ENCODE measurements at places on chromosomes 12 and 14.

DNA sequence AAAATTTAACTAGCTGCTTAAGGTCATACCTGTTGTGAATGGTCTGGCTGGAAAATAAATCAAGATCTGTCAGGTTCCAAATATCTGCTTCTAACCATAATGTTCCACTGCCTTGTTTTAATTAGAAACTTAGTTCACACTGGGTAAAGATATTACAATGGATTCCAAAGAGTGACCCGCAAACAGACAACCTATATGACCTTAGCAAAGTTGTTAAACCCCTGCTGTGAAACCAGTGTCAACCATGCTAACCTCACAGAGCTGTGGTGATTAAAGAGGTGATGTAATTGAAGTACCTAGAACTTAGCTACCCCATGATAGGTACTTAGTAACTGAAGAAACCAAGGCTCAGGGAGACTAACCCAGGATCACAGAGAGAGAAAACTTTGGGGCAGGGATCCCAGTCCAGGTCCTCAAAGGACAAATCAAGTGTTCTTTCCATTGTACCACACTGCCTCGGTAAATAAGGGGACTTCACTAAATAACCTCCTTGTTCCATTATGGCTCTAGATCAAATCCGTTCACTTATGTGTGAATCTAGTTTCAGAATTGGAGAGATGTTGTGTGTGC is 2.2 kb downstream of the GUCY2C start:
- DNase-seq: no peak

- DNase-seq: no peak
Measured at GRCh38 chr14:80494769-80495168, 283.5 kb upstream of the DIO2 start.

GRCh38 chr12:62106547-62107185 is 153.5 kb upstream of the USP15 start:
- no peak for DNase-seq

DNA sequence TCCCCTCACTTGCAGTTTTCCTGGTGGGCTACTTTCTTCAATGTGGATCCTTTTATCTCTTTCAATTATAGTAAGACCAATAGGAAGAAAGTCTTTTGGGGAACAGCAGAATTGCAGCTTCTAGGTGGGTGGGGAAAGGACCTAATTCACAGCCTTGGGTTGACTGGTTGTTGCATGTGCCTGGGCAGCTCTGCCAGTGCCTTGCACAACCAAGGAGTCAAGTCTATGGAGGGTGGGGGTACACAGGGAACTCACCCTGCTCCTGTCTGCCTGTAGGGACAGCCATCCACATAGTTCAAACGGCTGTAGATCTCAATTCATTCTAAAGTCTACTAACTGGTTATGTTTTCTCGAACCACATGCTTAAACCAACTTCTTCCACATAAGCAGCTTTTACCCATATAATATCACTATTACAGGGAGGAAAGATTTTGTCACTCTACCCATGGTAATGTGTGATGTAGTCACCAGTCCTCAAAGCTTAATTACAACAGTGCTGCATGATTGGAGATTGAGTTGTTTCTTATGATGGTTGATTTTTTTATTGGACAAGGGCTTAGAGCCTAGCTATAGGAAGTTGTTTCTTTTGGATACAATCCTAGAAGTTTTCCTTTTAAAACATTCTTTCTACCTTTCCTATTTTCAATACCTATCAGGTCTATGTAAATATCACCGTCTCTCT is 117.7 kb upstream of the FRMD6 start:
- DNase-seq: no peak

DNA sequence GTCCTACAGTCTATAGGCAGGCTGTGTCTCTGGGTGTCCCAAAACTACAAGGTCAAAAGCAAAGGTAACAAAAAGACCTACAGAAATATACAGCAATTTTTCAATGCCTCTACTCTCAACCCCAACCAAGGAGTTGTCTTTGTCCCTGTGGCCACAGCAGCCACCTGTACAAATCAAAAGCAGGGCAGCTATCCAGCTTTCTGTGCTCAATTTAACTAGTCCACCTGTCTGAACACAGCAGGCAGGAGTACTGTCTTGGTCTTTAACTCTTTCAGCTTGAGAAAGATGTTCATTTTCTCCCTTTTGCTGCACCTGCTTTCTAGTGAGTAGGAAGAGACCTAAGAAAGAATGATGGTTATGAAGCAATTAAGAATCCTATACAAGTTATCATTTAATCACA is 19.7 kb downstream of the GDF11 start:
- DNase-seq: no peak

- DNase-seq: no peak
Measured at GRCh38 chr12:32419520-32419960, 20.2 kb downstream of the FGD4 start.

DNA sequence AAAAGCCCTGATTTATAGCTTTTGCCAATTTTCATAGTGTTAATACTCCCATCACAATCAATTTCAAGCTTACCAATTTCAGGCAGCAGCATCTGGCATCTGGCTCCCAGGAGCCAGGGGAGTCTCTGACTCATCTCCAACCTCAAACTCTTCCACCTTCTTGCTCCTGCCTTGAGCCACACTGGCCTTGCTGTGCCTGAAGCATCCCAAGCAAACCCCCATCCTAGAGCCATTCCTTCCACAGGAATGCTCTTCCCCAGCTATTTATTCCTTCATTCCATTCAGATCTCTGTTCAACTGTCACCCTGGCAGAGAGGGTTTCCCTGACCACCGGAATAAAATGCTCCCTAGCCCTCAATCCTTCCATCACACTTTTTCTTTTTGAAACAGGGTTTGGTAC is 13.9 kb upstream of the PPP1CC start:
- DNase-seq: no peak

DNA sequence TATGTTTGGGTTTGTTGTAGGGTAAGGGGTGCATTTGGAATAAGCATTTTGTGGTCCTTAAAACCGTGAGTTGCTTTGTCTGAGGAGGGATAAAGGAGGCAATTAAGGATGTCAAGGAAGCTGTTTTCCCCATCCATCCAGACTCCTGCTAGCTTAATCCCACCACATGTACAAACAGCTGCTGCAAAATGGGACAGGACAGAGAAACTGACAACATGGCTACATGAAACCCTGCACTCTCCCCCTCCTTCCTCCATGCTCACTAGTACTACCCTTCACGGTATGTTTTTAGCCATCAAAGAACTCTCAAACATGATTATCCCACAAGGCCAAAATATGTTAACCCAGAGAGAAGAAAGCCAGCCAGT is 20.6 kb downstream of the ST8SIA1 start:
- DNase-seq: no peak

DNA sequence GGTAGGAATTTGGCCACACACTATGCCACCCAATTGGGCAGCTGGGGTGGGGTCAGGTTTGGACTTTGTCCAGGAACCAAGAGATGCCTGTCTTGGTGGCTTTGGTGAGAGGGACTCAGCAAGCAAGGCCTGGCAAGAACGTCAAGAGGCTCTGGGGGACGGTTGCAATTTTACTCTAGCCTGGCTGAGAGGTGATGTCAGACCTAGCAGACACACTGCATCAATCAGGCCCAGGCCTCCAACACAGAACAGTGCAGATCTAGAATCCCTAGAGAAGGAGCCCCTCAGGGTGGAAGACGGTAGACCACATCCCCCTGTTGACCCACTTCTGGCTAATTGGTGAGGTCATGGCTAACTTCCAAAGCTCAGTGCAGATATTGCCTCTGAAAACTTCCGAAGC is 1.6 kb upstream of the UNC119B start:
- no peak for DNase-seq

DNA sequence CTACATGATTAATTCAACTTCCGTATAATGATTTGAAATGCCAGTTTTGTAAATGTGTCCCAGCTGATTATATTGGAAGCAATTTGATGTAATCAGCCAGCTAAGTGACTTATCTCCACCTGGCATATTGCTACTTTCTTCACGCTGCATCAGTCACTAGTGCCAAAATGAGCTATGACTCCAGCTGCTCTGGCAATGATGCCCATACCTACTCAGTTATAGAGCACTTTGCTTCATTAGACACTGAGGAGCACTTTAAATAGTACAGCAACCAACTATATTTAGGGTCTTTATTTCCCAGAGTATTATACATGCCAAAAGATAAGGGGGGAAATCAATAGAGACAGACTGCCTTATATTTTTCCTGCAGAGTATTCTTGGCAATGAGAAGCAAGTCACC is 67.9 kb upstream of the LIN7A start:
- no peak for DNase-seq

DNA sequence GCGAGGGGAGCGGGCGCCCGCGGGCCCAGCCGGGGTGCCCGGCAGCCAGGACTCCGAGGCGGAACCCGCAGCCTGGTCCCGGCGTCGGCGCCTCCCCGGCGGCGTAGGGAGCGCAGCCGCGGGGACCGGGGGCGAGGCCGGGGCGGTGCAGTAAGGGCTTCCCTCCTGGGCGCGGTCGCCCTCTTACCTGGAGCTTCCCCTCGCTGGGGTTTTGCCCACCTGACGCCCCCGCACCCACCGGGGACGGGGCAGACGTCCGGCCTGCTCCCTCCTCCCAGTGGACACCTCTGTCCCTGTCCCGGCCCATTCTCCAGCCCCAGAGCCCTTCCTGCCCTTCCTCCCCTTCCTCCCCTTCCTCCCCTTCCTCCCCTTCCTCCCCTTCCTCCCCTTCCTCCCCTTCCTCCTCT is 413 bp upstream of the TUBA1C start:
- no peak for DNase-seq

- no peak for DNase-seq
Measured at GRCh38 chr12:105256011-105256410, 20.0 kb upstream of the APPL2 start.

- peak; percentile 36 for DNase-seq
Measured at GRCh38 chr12:112839386-112839972, 47.9 kb downstream of the RPH3A start.

DNA sequence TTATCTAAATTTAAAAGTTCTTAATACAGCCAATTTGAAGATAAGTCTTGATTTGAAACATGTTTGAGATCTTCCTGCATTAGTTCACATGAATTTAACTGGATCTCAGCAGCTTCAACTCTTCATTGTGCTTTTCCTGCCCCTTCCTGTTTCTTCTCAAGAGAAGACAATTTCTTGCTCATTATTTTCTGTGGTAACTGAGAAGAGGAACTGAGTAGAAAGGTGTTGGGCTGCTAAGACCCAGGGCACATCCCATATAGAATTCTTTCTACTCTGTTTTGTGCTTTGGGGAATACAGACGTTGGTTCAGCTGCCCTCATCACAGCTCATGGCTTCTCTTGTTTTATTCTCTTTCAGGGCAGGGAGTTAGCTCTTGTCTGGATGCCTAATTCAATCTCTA is 110.2 kb downstream of the SNAPC1 start:
- DNase-seq: no peak

DNA sequence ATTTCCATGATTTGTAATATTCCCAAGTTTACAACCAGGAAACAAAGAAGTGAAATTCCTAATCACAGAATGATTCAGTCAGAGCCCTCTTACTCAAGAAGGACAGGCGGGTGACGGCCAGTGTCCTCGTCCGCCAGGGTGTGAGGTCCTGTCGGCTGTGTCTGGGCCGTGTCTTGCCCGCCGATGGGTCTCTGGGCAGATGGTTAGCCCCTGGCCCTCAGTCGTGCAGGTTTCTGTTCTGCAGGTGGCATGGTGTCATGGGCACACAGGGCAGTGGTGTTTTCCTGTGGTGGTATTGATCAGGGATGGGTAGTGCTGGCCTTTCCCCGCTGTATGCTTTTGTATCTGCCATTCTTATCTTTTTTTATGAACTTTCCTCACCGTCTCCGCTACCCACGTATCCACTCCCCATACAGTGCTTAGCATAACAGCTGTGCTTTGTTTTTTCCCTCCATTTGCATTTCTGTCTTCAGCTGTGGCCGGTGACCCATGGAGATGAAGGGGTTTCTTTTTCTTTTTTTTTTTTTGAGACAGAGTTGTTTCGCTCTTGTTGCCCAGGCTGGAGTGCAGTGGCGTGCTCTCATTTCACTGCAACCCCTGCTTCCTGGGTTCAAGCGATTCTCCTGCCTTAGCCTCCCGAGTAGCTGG is 100.7 kb downstream of the TSPAN9 start:
- no peak for DNase-seq

DNA sequence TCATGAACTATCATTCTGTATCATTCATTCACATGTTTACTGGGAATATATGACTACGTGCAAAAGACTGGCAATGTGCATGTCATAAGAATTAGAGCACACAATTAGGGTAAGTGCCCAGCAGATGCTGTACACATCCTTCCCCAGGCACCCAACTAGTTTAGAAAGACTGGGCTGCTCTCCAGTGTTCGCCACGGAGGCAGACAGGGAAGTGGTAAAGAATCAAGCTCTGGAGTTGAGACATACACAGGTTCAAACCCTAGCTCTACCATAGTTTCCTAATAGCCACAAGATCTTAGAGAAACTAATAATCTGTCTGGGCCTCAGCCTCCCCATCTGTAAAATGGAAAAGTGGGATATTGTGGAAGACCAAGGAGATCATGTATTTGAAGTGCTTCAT is 6.8 kb downstream of the TMCC3 start:
- no peak for DNase-seq

DNA sequence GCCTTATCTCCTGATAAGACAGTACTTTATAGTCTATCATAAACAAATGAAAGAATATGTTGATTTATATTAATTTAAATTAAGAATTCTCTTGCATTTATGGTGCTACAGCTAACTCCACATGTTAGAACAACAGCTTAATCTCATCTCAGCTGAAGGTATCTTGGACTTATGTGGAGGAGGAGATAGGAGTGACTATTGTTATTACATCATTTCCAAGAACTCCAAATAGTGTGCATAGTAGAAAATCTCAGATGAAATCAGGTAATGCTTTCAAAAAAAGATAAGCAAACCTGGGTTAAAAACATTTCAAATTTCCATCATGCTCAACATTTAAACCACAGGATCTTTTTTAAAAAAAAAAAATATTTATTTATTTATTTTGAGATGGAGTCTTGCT is 31.3 kb upstream of the ISM2 start:
- DNase-seq: no peak

DNA sequence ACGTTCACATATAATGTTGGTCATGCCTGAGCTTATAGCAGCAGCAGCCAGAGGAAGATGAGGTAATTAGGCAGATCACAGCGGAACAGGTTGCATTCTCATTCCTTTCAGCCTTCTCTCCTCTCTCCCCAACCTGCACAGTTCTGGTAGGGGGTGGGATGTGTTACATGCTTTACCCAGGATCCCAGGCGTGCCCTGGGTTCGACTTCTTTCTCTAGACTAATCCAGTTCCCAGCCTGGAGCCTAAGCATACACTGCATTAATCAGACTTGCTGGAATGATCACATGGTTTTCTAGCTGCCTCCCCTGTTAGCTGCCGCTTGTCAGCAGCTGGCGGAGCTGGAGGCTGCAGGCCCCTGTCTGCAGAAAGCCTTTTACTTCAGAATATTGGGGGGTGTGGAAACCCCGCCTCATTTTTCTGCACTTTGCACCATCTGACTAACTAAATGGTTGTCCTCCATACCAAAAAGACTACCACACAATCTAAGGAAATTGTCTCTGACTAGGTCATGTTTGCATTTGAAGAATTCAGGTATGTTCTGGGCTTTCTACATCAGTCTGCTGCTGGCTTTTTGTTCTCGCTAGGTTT is 46.0 kb upstream of the EVL start:
- DNase-seq: no peak

DNA sequence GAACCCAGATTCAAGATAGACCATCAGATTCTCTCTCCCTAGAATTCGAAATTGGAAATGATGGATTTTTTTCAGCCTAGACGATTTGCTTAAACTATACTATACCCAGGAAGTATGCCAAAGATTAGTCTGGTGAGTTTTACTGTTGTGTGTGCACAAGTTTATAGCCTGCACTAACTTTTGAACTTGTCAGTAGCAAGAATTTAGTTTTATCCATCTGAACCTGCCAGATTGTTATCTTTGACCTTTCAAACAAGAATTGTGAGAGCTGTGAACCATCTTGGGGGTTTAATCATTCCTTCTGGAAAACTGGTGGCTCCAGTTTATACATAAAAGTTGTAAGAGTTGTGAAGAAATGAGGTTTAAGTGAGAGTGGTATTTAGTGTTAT is 243.5 kb upstream of the DAAM1 start:
- no peak for DNase-seq
